ENCODE measurements at places on chromosomes 4 and X.

GRCh38 chr4:142703694-142704309 lies 142.3 kb downstream of the INPP4B start:
- no peak for DNase-seq

DNA sequence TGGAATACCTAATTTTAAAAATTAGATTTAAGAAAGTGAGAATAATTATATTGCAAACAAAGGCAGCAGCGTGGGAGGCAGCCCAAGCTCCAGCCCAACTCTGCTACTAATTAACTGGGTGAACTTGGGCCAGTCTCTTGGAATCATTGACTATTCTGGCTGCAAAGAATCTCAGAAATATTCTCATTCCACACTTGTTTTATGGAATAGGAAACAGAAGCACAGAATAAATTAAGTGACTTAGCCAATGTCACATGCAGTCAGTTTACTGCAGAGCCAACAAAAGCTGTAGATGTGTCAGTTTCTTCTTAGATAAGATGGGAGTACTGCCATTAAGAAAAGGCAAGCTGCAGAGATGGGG lies 132.6 kb upstream of the FAM9B start:
- DNase-seq = no peak

DNA sequence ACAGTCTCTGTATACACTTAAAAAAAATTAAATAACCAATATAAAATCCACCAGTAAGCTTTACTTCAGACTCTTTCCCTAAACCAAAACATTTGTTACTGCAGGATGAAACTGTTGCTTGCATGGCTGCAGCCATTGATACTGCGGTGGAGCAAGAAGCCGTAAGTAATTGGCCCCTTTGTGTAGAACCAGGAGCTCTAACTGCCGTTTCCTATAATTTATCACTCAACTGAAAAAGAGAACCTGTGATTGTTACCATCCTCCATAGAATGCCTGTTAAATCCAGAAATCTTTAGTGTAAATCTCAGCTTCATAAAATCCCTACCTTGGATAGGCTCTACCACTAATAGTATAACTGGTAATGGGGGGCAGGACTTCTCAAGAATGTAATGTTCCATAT lies 62.6 kb downstream of the KIF4A start:
- DNase-seq = no peak

DNA sequence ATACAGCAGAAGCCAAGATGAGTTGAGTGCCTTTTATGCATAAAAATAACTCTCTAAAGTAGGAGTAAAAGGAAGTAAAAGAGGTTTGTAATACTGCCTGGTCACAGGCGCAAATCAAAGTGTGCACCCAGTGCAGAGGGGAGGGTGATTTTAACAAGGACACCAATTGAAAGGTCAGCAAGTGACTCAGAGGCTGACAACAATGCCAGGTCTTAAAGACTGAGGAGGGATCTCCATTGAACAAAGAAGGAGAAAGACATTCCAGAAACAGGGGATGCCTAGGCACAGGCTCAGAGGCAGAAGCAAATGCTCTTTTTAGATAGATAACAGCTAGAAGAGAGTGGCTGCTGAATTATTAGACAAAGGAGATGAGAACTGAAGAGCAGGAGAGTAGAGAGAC lies 297.4 kb upstream of the VCX start:
- no peak for DNase-seq

DNA sequence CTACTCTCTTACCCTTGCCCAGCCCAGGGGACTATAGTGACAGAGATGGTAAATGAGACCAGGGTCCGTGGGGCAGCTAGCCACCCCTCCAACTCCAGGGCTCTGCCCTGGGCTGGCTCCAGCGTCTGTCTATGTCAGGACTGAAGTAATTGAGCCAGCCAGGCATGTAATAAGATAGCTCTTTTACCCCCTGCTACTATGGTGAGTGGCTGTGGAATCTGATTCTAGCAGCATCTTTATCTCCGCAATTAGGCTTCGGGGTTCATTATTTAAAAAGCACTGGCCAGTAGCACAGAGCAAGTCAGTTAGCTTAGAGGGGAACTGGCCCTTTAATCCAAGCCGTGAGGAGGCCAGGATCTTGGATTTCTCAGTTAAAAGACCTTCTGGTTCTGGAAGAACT lies 123.3 kb upstream of the RAI2 start:
- no peak for DNase-seq

DNA sequence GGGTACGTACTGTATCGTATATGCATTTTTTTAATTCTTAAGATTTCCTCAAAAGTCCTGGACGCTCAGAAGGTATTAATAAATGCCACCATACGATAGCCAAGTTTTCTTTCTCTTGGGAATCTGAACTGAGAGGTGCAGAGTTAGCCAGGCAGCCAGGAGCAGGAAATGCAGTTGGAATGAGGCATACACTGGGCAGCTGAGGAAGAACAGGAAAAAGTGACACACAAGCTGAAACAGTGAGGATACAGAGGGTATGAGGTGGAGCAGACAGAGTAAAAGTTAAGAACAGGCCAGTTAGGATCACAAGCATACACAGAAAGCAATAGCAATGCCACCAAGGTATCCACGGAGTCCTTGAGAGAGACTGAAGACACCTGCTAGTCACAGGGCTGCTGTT lies 13.4 kb downstream of the UFSP2 start:
- DNase-seq = no peak

Measured in Ammon's horn (tissue), 1 donor.